ENCODE measurements at places on chromosomes 6 and 20.

DNA sequence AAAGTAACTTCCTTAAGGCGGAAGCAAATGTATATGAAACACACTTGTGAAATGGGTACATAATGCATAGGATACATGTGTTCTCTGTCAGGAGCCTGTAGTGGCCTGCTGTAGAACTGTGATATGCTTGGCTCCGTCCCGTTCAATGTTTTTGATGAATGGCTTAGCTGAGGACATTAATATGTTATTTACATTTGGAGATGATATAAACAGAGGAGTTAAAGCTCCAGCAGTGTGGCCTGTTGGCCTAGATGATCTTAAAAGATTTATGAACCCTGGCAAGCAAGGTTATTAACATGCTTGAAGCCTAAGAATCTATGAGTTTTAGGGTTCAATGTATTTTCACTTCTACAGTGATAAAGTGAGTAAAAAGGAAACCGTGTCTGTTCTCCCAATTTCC lies 59.2 kb downstream of the AKAP12 start:
- no peak for DNase-seq

GRCh38 chr20:21353236-21353635 lies 44.1 kb downstream of the NKX2-4 start:
- DNase-seq, result no peak

DNA sequence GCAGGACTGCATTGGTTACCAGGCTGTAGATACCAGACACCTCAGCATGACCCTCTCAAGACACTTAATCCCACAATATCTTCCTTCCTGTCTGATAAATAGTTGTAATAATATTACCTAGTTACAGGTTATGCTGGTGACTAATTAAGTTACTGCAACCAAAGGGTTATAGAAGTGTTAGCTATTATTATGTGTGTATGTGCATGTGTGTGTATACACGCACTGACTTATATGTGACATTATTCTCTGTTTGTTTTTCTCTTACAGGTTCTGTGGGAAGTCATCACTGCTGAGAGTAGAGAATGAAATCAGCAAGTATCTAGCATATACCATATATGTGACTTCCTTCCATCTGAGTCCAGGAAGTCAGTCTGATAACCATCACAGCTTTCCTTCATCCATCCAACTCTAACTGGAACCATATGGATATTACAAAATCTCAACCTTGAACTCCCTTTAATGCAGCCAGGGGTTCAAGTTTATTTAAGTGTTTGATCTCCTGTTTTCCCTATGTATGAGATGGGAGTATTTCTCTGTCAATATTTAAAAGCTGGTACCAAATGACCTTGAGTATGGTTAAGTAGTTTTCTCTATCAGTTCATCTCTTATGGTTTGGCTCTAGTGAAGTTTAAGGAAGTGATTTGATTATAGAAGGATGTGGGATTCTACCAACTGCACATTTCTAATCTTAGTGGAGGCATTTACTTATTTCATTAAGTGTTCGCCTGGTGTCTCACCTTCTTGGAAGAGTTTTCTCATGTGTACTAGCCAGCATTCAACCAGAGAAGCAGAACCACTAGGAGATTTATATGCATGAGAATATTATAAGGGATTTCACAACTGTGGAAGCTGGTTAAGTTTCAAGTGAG lies 313.2 kb downstream of the HIVEP2 start:
- DNase-seq, result no peak

DNA sequence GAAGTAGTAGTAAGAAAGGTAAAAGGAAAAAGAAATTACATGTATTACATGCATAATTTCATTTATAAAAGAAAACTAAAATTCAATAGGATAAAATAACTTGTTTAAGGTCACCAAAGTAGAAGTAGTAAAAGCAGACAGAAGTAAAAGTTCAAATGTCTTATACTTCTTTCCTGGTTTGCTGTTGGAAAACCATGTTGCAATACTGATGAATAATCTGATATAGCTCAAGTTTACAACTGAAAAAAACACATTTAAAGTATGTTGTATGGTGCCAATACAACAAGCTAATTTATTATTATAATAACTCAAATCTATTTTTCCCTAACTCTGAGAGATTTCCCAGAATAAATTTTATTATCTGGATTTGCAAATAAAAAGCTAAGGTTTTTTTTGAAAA lies 78.3 kb downstream of the PHIP start:
- no peak for DNase-seq

GRCh38 chr6:19478992-19479391 lies 358.2 kb upstream of the ID4 start:
- no peak for DNase-seq

DNA sequence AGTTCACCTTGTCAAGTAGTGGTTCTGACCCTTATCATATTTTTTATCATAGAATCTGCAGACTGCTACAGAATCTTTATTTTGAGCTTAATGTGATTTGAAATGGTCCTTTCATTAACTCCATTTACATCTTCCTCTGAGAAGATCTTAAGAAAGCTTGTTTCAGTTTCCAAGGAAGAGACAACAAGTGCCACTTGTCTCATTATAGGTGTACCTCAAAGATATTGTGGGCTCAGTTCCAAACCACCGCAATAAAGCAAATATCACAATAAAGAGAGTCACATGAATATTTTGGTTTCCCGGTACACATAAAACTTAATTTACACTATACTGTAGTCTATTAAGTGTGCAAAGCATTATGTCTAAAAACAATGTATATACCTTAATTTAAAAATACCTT lies 66.4 kb upstream of the ATXN1 start:
- no peak for DNase-seq

GRCh38 chr20:7754102-7754501 lies 186.2 kb downstream of the HAO1 start:
- no peak for DNase-seq

GRCh38 chr20:40191573-40191972 lies 497.5 kb downstream of the MAFB start:
- DNase-seq, result no peak

DNA sequence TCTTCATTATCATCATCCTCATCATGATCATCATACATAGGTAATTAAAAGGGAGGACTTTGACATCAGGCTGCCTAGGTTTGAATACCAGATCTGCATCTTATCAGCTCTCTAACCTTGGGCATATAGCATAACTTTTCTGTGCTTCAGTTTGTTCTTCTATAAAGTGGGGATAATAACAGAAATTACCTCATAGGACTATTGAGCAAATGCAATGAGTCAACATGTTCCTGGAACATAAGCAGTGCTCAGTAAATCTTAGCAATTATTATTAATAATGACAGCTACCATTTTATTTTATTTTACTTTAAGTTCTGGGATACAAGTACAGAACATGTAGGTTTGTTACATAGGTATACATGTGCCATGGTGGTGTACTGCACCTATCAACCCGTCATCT lies 7.2 kb downstream of the C20orf202 start:
- DNase-seq, result no peak

DNA sequence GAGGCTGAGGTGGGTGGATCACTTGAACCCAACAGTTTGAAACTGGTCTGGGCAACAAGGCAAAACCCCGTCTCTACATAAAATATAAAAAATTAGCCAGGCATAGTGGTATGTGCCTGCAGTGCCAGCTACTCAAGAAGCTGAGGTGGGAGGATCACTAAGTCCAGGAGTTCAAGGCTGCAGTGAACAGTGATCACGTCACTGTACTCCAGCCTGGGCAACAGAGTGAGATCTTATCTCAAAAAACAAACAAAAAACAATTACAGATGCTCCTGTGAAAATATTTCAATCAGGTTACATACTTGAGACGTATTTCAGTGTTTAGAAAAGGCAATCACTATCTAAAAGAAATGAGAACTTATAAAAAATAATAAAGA lies 33.8 kb downstream of the RANBP9 start:
- DNase-seq, result no peak

GRCh38 chr20:5864428-5864827 lies 85.9 kb downstream of the TRMT6 start:
- DNase-seq, result no peak

GRCh38 chr6:2857580-2858337 lies 16.1 kb upstream of the SERPINB1 start:
- DNase-seq, result no peak

GRCh38 chr6:144190080-144190479 lies 39.8 kb downstream of the STX11 start:
- no peak for DNase-seq

DNA sequence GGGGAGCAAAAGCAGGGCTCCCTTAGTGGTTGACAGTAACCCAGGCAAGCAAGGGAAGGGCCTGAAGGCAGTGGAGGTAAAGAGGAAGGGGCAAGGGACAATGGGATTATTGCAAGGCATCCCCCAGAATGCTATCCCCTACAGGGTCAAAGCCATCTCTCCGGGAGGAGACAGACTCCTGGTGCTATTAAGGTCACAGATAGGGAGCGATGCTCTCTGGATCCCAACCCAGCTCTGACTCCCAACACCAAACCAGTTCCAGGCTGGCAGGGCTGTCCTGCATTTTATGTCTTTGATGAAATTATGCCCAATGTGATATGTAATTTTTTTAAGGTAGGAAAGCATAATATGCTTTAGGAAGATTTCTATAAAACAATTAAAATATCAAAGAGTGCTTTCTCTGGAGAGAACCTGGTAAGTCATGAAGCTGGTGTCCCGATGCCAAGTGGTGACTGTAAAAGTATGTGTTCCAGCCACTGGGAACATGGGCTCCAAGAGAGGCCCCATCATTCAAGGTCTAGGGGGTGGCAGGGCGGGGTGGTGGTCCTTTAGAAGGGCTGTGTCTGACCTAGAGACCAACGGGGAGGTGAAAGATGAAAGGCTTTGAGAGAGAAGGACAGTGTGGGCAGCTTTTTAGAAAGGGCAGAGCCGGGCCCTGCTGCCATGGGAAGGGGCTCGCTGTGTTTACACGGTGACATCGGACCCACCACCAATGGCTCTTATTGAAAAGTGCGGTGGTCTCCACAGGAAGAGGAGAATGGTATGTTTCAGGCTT lies 276.5 kb downstream of the CDC5L start:
- no peak for DNase-seq

DNA sequence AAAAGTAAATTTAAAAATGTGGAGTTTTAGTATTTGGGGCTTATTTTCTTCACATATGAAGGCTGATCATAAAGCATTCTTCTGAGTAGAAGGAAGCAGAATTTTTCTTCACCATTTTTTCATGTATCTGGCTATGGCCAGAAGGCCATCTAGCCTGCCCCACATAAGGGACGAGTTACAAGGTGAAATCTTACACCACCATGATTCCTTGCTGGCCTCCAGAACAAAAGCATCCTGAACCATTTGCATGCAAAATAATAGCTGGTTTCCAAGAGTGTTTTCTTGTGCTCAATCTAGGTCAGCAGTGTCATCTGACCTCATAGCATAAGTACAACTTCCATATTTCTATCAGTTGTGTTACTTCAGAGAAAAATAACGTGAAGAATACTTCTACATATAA lies 93.1 kb downstream of the BMP5 start:
- DNase-seq, result no peak

- no peak for DNase-seq
Observed at GRCh38 chr6:155710704-155711103, 255.1 kb upstream of the NOX3 start.

DNA sequence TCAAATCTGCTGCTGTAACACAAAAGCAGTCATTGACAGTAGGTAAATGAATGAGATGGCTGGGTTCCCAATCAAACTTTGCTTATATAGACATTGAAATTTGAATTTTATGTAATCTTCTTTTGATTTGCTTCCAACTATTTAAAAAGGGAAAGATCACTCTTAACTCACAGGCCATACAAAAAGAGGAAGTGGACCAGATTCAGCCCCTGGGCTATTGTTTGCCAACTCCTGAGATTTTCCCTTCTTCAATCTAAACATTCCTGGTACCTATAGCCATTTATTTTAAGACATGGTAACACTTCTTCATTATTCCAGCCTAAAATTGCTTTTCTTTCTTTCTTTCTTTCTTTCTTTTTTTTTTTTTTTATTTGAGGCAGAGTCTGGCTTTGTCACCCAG lies 260.6 kb downstream of the TFAP2A start:
- no peak for DNase-seq

DNA sequence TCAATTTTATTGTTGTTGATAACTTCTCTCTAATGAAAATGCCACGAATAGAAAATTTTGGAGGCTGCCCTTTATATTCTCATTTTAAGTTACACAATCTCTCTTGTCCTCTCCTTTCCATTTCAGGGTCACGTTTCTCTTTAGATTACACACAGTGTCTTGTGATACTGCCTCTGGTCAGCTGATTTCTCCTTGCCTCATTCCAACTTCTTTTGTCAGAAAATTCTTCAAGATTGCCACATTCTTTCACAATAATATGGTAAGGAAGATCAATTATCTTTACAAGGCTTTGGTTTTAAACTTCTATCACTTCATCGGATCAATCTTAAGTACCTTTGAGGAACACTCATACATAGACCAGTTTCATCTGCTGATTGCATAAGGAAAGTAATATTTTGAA lies 370.3 kb downstream of the RFPL4B start:
- DNase-seq, result no peak

DNA sequence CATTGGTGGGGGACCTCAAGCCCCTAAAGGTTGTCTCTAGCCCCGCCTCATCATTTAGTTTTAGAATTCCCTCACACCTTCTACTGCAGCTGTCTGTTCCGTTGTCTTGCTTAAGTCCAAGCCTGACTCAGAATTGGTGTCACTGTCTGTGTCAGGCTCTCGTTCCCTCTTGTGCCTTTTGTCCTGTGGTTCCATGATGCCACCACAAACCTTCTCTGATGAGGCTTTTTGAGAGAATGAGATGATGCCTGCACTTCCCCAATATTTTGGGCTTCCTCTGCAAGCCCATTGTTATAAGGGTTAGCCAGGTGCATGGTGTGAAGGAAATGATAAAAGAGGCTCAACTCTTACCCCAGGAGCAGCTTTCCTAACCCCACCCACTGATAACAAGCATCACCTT lies 8.1 kb upstream of the AKIRIN2 start:
- DNase-seq, result no peak

DNA sequence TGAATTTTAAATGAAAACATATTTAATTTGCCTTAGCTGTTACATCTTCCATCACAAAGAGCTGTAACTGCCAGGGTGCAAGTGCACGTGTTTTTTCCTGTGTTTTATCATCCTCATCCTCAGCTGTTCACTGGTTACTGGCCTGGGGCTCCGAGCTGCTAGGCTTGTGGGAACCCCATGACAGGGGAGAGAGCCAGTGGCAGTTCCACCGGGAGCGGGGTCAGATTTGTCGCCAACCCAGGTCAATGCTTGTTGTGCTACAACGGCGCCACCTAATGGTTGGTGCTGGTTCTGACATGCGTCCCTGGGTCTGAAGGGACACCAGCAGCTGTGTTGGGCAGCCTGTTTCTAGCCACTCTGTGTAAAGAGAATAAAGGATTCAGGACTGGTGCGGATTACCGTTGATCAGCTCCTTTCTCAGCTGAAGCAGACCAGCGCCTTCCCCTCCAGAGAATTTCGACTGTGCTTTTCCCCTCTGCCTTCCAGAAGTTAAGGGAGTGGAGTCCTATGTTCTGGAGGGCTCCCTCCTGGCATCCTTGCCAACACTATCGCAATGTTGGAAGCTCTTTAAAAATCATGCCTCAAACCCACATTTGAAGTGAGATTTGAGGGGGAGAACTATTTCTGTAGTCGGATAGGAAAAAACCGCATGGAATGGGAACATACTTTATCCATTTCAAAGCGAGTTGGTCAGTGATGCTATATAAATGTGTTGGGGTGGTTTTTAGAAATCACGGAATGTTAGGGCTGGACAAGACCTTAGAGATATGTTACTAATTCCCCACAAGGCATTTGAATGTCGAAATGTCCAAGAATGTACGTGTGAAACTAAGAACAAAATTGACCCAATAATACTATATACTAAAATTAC lies 32.1 kb downstream of the SUMO4 start:
- peak; percentile 98 for DNase-seq

GRCh38 chr20:54340667-54341081 lies 132.8 kb downstream of the PFDN4 start:
- DNase-seq, result no peak
